ENCODE measurements at places on chromosomes 7 and 10. TPM values are rescaled to one million over a fixed set of nuclear protein-coding genes. Genes with fewer than 3 reads are reported as not detected.

- DNase-seq, result no peak
These were observed 81.7 kb downstream of the CD36 start for GRCh38 chr7:80720146-80720545.

DNA sequence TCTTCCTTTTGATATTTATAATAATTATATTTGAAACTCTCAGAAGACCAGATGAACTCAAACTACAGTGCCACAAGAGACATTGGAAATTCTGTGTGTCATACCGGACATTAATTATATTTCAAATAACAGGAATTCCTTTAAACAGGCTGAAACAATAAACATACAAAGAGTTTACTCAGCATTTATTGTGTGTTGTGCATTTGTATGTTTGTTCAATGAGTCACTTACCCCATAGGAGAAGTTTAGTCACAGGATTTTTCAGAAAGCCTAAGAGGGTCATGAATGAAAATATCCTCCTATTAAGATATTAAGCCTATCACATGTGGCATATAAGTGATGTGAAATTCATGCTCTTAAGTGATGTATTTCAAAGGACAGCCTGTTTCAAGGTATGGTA lies 566.8 kb downstream of the CNTNAP2 start:
- no peak for DNase-seq

- DNase-seq, result no peak
These were observed 123.0 kb upstream of the JCAD start for GRCh38 chr10:30182191-30183054.

GRCh38 chr10:61096056-61096455 lies 152.1 kb upstream of the RHOBTB1 start:
- no peak for DNase-seq

CDC14C gene
- total RNA-seq, result not detected

DNA sequence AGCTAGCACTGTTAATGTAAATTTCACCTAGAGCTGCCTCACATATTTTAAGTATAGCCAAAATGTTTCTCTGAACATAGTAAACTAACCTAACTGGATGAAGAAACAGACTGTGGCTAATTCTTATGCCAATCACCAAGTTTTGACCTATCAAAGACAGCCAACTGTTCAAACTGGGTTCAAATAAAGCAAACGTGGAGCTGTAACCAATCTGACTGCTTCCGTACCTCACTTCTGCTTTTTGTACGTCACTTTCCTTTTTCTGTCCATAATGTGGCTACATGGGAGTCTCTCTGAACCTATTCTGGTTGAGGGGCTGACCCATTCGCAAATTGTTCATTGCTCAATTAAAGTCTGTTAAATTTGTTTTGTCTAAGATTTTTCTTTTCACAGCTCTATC lies 66.3 kb upstream of the ETV1 start:
- no peak for DNase-seq

- DNase-seq, result no peak
These were observed 1.8 kb downstream of the A1CF start for GRCh38 chr10:50883629-50884028.
